ENCODE measurements at places on chromosomes 11 and 22. TPM values are rescaled to one million over a fixed set of nuclear protein-coding genes. Genes with fewer than 3 reads are reported as not detected.

GRCh38 chr11:18471995-18472394, 16.3 kb downstream of the LDHAL6A start:
- no peak for DNase-seq

DNA sequence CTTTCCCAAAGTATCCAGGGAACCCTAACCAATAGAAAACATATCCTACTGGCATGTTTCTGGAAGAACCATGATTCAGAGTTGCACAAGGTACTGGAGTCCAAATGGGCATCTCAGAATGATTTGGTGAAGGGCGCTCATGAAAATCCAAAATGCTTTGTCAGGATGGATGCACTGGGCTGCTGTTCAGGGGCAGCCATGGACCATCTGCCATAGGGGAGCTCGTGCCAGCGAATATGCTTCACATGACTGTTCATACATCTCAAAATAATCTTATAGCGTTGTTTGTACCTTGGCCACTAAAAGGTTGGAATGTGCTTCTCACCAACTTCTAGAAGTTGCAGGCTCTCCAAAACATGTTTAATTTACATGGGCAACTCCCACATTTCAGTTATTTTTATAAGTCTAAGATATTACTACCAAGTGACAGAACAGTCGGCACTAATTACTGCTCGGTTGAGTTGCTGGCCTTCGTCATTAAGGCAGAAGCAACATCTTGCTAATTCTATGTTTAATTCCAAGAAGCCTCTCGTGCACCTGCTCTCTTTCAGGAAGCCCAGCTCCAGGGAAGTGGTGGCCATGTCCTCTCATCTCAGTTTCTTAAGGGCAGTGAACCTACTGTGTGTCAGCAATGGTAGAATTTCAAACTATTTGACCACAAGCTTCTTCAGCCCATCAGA, 1497.7 kb downstream of the TBC1D22A start:
- no peak for DNase-seq

Gene SPDYC
- total RNA-seq: not detected

GRCh38 chr22:28978863-28979796, 82.5 kb downstream of the C22orf31 start:
- no peak for DNase-seq

DNA sequence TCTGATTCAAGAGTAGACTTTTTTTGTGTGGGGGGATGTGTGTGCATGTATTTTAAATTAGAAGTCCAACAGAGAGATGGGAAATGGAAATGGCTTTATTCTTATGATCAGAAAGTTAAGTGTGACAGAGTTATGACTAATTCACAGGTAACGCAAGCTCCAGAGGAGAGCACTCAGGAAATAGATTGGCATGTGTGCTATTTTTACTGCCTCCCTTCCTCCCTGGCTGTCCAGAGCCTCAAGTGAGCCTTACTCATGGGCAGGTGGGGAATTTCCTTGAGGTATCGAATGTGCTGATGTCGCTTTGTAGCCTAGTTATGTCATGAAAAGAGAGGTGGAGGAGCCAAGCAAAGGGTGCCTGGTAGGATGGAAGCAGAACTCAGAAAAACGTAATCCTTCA, 70.3 kb upstream of the BDNF start:
- DNase-seq: no peak

Gene OR8J3
- total RNA-seq: not detected

Gene BEST1
- not detected for total RNA-seq

DNA sequence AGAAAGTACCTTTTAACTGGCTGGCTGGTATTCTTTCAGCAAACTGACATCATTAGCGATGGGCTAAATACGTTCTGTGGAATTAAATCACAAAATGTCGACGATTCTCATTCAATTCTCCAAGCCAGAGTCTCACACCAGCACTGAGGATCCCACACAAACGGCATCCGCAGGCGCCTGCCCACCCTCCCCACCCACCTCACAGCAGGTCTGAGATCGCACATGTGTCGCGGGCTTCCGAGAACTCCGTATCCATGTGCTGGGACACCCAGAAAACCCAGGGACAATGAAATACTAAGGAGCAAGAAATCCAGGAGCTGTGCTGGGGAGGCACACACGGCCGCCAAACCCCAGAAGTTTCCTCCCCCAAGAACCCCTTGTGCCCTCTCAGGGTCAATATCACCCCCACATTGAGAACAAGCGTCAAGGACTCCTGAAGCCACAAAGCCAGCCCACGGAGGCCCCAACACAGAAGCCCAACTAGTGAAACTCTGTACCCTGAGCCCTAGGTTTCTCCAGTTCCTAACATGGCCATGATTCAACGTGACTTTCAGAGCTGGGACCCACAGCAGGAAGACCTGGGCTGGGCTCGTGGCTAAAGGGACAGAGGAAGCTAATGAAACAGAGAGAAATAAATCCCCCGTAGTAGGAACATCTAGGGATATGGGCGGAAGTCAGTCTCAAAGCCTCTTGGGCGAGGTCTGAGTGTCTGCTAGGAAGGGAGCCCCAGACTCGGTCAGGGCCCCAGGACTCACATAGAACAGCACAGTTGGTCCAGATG, 8.0 kb downstream of the TOLLIP start:
- DNase-seq: no peak

Data from MG63 (cell line).